ENCODE measurements at places on chromosomes 4 and X.

- no peak for DNase-seq
These were observed 9.2 kb downstream of the LRRC66 start for GRCh38 chr4:52010986-52011385.

GRCh38 chr4:27189683-27190082 lies 329.0 kb downstream of the STIM2 start:
- DNase-seq = no peak

- no peak for DNase-seq
These were observed 6.2 kb upstream of the CXCL3 start for GRCh38 chr4:74044677-74045076.

GRCh38 chr4:26985873-26986272 lies 125.2 kb downstream of the STIM2 start:
- DNase-seq = no peak

- no peak for DNase-seq
These were observed 2.5 kb downstream of the PGRMC1 start for GRCh38 chrX:119238557-119238956.

- DNase-seq = no peak
These were observed 218.5 kb downstream of the SPANXN3 start for GRCh38 chrX:143298663-143299241.

- no peak for DNase-seq
These were observed 76.3 kb upstream of the ARHGAP36 start for GRCh38 chrX:130981836-130982235.

DNA sequence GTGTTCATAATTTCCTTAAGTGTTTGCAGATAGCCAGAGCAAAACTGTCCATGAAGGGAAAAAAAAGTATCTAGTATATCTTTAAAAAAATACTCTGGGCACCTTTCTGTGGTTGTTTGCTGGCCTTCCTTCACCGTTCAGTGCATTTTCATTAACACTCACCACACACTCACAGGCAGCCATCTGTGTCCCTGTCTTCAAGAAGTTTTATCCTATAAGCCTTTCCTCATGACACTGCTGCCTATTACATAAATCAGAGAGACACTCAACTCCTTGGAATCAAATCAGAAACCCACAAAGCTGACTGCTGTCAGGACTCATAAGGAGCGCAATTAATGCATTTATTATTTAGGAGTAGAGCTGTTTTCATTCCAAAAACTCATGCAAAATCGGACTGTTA lies 1720.2 kb downstream of the PCDH7 start:
- no peak for DNase-seq

DNA sequence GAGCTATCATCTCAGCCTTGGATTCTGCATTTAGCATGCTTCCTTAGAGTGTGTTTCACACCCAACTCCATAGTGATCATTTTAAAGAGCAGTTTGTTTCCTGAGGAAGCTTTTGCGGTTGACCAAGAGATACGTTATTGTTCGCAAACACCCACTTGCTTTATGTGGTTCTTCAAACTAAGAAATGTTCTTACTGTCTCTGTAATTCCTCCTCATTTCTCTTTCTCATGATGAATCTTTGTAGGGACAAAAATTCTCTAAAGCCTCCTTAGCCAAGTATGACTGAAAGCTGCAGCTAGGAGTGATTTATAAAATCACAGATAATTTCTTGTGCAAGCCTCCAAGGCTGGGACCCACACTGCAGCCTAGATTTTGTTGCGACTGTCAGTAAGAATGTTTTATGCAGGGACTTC lies 10.0 kb downstream of the TNIP3 start:
- DNase-seq = no peak

- DNase-seq = no peak
These were observed 18.4 kb downstream of the DCLK2 start for GRCh38 chr4:150096625-150097024.

- no peak for DNase-seq
These were observed 77.7 kb upstream of the INTU start for GRCh38 chr4:127555106-127555505.

GRCh38 chr4:133891011-133891410 lies 310.6 kb downstream of the PABPC4L start:
- DNase-seq = no peak

DNA sequence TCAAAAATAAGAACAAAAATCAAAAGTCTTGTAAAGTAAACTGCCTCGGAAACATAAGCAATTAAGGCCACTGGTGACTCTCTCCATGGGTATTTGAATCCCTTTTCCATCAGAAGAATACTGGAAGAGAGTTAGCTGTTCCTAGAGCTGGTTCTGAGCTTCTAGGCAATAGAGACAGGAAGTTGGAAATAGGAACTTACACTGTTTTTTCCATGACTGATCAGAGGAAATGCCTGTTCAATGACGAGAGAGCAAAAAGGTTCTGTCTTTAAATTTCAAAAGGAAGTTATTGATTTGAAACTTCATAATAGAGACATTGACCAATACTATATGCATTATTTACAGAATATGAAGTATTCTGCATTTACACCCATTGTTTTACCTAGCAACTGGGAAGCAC lies 503.5 kb upstream of the ARX start:
- DNase-seq = no peak

GRCh38 chr4:11397146-11397545 lies 31.5 kb downstream of the HS3ST1 start:
- DNase-seq = no peak

DNA sequence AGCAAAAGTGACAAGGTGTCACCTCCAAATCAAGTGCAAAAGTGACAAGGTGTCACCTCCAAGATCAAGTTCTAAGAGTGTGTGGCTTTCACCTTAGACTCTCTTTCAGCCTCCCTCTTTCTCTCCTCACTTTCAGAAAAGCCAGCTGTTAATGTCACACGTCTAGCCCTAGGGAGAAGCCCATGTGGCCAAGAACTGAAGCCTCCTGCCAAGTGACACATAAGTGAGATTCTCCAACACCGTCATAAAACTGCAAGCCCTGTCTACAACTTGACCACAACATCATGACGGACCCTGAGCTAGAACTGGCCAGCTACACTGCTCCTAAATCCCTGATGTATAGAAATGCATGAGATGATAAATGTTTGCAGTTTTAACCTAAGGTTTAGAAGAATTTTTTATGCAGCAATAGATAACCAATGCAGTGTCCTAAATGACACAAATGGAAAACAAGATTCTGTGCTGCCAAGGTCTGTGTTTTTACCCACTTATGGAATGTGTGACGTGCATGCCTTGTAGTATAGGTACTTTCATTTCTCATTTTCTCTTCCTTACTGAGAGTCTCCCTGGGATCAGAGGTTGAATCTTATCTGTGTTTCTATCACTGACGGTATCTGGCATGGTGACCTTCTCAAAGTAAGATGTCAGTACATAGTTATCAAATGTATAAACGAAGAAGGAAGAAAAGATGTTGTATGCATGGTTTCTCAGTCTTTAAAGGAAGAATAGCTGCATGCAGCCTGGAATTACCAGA lies 25.0 kb downstream of the NLGN4X start:
- DNase-seq = no peak

DNA sequence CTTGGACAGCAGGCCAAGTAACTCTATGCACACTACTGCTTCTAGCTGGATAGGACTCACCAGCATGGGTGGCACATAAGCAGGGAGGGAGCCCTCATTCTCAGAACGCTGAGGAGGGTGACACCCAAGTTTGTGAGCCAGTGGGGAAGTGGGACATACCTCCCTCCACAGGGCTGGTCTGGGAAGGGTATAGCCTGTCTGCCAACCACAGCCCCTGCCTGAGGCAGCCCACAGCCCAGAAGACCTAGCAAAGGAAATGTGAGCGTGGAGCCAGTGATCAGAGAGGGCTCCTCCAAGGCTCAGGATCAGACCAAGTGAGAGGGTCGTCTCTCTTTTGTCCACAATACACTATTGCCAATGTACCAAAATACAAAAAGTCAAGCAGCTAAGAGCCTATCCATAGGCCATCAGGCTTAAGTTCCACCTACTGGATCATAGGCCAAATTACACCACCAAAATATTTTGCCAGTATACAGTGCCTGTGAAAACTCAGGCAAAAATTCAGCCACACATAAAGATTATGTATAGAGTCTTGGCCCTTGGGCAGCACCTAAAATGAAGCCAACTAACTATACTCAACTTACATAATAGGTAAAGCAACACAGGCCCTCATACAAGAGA lies 1203.1 kb downstream of the PCDH18 start:
- no peak for DNase-seq

- DNase-seq = no peak
These were observed 44.6 kb downstream of the ARHGEF9 start for GRCh38 chrX:63740382-63740781.

DNA sequence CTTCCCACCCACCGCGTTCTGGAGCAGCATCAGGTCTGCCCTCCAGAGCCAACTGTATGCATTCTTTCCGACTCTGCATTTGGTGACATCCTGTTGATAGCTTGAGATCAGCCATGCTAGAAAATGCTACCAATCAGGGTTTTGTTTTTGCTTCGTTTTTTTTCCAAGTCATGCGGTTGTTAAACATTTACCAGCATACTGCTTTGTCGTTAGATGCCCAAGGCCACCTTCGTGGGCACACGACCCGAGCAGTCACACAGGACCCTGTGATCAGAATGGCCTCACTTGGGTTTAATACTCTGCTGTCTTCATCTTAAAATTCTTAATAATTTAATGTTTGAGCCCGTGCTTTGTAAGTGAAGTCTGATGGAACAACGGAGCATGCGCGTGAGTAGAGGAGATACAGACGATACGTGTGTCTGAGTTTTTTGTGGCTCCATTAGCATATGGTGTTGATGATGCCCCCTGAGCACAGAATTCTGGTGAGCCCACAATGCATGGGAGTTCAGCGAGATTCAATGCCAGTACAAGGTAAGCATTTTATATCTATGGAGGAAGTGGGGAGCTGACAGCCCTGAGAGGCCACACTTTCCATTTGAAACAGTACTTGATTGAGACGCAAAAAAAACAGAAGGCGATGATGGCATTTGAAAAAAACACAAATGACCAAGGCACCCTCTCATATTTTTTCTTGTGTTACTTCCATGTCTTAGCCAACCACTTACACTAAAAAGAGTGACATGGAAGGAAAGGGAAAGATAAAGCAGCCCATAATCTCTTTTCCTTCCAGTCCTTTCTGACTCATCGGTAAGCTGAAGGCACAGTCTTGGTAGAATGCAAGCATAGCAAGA lies 323.6 kb downstream of the BCOR start:
- DNase-seq = no peak

GRCh38 chr4:152158225-152158624 lies 377.7 kb downstream of the FBXW7 start:
- no peak for DNase-seq

DNA sequence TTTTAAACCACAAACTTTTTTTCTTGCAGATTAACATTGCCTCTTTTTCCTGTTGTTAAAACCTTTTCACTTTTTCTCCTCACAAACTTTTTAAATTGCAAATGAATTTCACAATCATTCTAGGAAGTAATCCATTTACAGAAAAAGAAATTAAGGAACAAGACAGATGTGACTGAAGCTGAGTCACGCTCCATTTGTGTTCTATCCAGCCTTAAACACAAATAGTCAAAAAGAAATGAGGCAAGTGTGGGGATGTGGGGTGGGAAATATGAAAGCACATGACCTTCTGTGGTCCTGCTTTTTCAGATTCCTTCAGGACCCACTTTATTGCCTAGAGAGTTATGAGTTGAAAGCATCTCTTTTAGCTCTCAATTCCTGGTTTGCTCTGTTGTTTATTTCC lies 197.0 kb downstream of the ADGRL3 start:
- no peak for DNase-seq

- peak; percentile 40 for DNase-seq
These were observed 21.6 kb downstream of the NYX start for GRCh38 chrX:41468647-41469323.

DNA sequence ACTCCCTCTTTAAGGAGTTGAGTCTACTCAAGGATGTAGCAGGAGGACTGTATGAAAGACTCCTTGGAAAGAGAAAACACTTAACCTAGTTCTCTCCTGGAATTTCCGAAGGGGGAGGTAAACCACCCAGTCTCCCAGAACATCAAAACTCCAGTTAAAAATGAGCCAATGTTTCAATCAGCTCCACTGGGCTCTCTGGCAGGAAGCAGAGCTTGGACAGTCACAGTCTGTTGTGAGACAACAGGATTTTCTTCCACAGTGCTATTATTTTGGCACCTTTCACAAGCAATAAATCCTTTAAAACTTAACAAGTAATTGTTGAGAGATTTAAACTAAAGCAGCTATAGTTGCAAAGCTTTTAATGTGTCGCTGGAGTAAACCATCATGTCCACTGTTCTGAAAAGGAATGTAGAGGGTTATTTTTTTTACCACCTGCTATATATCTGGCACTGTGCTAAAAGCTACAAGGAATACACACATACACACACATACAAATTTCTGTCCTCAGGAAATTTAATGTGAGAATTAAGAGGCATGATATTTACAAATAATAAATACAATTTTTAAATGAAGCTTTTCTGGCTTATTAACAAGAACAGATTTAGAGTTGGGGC lies 229.2 kb upstream of the INTU start:
- DNase-seq = peak; percentile 74

GRCh38 chr4:6546681-6547447 lies 28.1 kb upstream of the MAN2B2 start:
- peak; percentile 42 for DNase-seq

DNA sequence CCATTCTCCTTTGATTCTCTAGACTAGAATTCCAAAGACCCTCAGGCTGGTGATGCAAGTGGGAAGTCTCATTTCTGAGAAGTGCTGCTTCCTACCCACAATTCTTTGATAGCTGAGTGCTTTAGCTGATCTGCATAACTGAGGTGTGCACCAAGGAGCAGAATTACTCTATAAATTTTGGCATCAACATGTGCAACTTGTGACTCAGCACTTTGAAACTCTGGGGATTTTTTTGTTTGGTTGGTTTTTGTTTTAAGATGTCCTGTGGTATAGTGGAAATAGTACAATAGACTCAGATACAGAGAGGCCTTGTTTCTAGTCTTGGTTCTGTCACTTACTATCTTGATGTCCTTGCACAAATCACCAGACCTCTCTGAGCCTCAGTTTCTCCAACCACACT lies 148.4 kb downstream of the AR start:
- no peak for DNase-seq

GRCh38 chr4:186151499-186151898 lies 39.9 kb upstream of the CYP4V2 start:
- DNase-seq = no peak

GRCh38 chrX:68675571-68675970 lies 28.1 kb downstream of the STARD8 start:
- DNase-seq = peak; percentile 71

GRCh38 chr4:19748519-19749479 lies 502.9 kb upstream of the SLIT2 start:
- peak; percentile 31 for DNase-seq

- no peak for DNase-seq
These were observed 51.3 kb downstream of the SMAD1 start for GRCh38 chr4:145533001-145533400.

GRCh38 chr4:53307210-53307609 lies 58.7 kb downstream of the SCFD2 start:
- no peak for DNase-seq

DNA sequence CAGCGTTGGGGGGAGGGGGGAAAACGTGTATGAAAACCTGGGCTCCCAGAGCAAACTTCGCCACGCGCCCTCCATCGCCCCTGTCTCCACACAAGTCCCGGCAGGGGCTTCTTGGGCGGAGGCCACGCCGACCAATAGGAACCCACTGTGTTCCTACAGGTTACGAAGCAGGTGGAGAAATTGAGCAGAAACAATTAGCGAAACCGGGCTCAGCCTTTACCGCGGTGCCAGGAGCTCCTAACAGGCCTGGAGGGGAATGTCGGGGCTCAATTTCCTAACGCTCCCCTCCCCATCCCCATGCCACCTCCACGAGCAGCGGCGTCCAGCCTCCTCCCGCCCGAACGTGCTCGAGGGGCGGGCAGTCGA lies 589 bp upstream of the KIT start:
- no peak for DNase-seq
